T-helper 2 cell (primary cell): ENCODE measurements at places on chromosomes 4 and X.

DNA sequence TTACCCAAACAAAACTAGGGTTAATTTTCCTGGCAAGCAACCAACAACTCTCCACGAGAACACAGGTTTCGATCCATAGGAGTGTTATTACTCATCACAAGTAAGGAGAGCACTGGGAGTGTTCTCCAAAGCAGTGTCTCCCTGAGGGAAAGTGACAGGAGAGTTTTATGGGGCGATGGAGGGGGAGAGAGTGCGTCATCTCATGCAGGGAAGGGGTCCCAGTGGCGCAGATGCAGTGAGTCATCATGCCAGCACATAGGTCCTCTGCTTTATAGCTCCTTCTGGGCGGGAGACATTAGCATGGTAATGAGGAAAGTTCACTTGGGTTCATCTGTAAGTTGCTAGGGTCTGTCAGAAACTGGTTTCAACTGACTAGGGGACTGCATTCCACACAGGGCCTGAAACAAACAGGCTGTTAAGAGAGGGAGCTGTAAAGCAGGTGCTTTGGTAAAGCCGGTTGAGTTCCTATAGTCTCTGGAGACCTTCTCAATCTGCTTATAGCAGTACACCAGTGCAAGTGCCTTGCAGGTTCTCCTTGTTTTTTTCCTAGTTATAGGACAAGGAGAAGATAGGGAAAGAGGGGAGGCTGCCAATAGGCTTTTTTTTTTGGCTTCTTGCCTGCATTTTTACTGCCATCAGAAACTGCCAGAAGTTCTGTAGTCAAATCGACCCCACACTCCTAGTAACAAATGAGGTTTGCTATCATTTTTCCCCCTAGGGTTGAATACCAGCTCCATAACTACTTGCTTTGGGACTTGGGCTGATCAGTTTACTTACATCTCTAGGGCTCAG lies 12.8 kb upstream of the BOD1L1 start:
- DNase-seq = no peak

DNA sequence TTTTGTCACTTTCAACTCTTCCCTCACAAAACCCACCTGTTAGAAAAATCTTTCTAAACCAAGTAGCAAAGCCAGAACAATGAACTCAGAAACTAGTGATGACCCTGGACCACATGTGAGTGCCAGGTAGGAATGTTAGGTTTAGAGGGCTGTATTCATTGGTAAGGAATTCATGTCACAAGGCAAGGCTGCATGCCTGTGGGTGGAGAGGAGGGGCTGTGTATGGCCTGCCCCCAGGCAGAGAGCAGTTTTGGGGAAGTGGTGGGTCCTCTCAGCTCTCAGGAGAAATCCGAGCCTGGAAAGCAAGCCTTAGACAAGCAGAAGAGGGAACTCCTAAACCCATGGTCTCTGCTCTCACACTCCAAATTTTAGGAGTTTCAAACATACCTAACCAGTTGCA lies 2.4 kb downstream of the RNF175 start:
- no peak for DNase-seq

GRCh38 chr4:25970226-25970675 lies 56.2 kb downstream of the SMIM20 start:
- DNase-seq = no peak

DNA sequence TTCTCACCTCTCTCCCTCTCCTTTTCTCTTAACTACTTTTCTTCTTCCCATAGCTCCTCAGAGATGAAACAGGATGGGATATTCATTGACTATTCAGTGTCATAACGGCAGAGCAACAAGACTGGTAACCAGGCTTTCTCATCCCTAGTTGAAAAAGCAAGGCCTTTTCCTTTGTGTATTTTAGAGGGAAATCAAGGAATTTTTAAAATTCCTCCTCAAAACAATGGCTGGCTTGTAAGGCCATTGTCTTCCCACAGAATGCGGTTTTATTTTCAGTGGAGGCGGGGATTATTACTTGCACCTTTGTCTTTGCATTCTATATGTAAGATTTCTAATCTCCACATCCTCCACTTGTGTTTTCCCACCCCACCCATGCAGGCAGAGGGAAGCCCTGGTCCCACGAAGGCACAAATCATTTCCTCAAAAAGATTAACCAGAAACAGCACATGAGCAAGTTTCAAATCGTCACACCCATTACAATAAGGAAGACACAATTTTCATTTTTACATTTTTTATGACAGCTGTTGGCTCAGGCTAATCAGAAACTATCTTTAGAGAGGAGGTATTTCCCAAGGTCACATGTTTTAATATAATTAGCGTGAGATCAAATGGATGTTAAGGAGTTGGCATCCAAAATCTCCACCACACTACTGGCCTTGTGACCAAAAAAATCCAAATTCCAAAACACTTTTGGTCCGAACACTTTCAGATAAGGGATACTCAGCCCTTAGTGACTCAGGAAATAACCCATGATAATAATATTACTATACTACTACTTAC lies 53.0 kb upstream of the KDR start:
- DNase-seq = no peak

GRCh38 chrX:119459181-119459580 lies 9.1 kb upstream of the SLC25A5 start:
- no peak for DNase-seq
